Stimulated activated CD8-positive, alpha-beta memory T cell treated with anti-CD3 and anti-CD28 coated beads, Interleukin-15, amount 100 ng/mL, for 24 hours (primary cell): ENCODE measurements at places on chromosomes 2 and 18.

DNA sequence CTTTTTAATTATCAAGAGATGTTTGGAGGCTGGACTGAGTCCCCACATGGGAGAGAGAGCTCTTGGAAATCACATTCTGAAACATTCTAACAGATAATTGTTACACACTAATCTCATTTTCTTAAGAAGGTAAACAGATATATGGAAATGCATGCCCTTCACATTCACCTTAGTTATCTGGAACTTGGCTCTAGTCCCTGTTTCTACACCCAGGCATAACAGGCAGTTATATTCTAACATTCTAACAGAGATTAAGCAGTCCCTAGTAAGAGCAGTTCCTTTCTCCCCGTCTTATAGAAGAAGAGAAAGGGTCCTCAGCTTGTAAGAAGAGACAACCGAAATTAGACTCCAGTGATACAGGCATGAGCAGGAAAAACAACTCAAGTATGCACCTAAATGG is 385.4 kb downstream of the SOX11 start:
- no peak for DNase-seq

GRCh38 chr18:64886995-64887394 is 738.1 kb upstream of the LINC00305 start:
- DNase-seq = no peak

DNA sequence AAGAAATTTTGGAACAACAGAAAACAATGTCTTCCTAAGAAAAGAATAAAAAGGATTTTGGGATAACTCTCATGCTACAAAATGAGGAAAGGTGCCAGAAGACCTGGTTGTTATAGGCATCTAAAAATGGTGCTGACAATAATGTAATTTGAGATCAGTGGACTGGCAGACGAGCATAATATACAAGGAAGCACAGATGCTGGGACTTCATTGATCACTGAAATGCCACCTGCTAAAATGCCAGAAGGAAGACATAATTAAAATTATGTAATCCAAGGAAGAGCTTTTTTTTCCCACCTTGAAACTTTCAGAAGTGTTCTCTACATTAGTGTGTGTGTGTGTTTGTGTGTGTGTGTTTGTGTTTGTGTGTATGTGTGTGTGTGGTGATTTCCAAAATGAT is 535.9 kb downstream of the XIRP2 start:
- no peak for DNase-seq

DNA sequence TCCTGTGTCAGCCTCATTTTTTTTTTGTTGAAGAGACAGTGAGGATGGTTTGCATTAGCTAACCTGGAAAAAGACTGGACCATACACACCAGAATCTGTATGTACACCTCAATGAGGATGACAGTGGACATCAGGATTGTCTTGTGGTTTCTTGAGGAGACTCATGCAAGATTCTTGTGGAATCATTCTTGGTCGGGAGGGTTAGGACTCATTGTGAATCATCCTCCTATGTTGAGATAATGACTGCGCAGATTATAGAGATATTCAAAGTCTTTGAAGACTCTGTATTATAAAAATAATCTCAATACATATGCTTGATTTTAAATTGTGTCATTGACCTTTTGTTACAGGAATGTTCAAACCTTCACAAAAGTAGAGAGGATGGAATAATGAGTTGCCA is 49.1 kb upstream of the DOCK10 start:
- DNase-seq = no peak

- DNase-seq = no peak
Observed at GRCh38 chr18:63374540-63374939, 7.5 kb upstream of the KDSR start.

DNA sequence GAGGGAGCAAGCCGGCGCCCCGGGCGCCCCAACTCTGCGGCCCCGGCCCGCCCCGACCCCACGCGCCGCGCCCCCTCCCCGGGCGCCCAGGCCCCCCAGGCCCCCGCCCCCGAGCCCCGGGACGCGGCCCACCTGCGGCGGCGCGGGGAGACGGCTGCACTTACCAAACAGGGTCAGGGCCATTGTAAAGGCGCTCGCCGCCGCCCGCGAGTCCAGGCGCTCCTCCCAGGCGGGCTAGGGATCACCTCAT is 526 bp downstream of the CHN1 start:
- no peak for DNase-seq

- DNase-seq = no peak
Observed at GRCh38 chr2:171287611-171288010, 126.9 kb upstream of the TLK1 start.

DNA sequence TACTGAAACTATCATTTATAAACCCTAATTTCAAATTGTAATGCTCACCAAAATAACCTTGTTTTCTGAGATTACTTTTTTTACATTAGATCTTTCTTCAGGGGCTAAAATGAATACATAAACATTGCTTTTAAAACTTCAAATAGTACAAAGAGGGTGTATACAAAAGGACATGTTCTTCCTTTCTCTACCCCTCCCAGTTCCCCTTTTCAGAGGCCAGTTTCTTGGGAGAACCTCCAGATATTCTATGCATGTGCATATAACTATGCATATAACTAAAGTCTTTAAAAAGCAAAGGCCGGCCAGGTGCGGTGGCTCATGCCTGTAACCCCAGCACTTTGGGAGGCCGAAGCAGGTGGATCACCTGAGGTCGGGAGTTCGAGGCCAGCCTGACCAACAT is 10.6 kb upstream of the FAM117B start:
- DNase-seq = no peak

- no peak for DNase-seq
Observed at GRCh38 chr2:175442441-175442840, 260.9 kb upstream of the ATP5MC3 start.

DNA sequence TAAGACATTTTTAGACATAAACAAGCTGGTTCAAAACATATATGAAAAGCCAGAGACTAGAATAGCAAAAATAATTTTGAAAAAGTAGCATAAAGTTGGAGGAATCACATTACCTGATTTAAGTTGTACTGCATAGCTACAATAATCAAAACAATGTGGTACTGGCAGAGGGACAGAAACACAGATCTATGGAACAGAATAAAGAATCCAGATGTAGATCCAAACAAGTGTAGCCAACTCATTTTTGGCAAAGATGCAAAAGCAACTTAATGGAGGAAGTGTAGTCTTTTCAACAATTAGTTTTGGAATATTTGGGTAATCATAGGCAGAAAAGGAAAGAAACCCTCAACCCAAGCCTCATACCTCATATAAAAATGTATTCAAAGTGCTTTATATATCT is 278.7 kb upstream of the ZNF521 start:
- no peak for DNase-seq

GRCh38 chr18:27793013-27793785 is 383.7 kb downstream of the CDH2 start:
- DNase-seq = no peak

- no peak for DNase-seq
Observed at GRCh38 chr2:196927376-196928225, 1.1 kb upstream of the PGAP1 start.

GRCh38 chr18:1774261-1774660 is 797.0 kb downstream of the METTL4 start:
- DNase-seq = no peak

DNA sequence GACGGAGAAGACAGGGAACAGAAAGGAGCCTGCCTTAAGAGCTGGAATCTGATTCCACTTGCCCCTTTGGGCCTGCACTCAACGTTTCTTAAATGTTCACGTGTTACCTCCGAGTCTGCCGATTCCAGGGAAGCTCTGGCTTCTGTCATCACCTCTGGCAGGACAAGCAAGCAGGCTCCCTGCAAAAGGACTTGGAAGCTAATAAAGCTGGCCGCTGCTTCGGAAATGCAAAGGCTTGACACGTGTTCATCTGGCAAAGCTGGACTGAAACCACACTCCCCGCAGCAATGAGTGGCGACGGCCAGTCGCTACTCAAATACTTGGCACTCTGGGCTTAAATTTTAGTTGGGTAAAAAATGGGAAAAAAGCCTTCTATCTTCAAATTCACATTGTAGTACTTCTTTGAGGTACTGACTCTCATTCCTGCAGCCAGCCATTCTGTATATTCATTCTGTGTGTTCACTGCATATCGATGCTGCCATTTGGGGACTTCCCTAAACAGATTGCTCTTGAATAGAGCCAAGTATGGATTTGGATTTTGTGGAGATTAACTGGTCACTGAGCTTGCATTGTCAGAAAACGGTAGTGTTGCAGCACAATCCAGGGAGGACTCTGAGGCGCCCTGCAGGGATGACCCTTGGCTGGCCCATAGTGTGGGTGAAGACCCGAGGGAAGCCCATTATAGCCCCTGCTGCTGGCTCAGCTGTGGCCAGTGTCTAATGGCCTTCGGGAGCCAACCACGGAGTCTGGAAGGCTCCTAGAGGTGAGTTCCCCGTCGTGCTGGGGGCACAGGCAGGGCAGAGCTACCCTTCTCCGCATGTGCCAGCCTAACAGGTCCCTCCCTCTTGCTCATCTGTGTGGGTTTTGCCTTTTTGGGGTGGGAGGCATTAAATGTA is 231.5 kb downstream of the PRKCE start:
- no peak for DNase-seq

DNA sequence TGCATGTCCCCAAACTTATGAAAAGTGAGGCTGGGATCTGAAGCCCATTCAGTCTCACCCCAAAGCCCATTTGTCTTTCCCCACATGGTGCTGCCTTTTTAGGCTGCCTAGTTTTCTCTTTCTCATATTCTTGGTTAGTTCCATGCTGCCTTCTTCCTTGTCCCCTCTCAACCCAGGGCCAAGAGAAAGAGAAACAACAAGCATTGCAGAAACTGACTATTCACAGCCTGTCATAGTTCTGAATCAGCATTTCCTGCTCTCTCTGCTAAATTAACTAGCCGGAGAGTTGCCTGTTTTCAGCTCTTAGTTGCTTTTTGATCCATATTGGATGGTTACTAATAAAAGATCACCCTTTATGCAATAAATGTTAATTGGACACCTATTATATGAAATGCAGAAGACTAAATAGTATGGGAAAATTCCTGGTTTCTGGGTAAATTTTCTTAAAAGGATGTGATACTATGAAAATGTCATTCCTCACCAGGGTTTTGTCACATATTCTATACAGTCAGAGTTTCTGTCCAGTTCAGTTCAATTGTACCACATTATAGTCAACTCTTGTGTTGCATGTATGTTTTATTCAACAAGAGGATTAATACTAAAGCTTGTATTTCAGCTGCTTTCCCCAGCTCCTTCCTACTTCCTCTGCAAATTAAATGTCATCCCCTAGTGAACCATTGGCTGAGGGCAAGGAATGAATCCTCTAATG is 246.5 kb downstream of the GALR1 start:
- no peak for DNase-seq

GRCh38 chr2:69567157-69567908 is 76.2 kb downstream of the AAK1 start:
- DNase-seq = no peak

- peak; percentile 17 for DNase-seq
Observed at GRCh38 chr2:73070643-73071359, 711 bp downstream of the SFXN5 start.

DNA sequence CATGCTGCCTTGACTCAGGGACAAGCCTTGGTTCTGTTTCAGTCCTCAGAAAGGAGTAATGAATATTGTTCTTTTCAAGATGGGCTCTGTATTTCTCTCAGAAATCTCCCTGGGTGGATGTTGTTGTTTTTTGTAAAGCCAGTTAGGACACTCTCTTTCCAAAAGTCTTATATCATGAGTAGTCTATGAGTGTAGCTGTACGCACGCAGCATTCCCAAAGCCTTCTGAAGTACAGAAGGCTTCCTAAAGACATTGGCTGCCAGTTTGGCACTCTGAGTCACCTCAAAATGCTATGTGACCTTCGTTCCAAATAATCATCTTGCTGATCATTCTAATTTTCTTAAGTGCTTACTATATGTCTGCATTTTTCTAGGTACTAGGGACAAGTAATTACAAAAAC is 16.7 kb upstream of the GTF2A1L start:
- no peak for DNase-seq

GRCh38 chr2:239127513-239127912 is 273.3 kb downstream of the HDAC4 start:
- no peak for DNase-seq

DNA sequence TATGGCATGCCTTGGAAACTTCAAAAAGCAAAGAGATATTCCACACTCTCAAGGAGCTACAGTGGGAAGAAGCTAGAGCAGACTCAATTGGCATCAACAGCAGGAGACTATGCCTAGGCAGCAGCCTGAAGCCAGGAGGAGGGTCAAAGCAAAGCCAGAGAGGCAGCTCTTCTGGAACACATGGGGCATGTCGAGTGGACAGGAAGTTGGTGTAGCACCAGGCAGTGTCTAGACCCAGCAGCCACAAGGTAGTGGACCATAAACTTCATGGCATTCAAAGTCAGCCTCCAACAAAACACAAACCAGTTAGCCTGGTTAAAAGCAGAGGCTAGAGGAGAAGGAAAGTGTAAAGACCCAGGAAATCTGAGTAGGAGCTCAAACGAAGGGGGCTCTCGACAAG is 311.2 kb upstream of the PKDCC start:
- no peak for DNase-seq

DNA sequence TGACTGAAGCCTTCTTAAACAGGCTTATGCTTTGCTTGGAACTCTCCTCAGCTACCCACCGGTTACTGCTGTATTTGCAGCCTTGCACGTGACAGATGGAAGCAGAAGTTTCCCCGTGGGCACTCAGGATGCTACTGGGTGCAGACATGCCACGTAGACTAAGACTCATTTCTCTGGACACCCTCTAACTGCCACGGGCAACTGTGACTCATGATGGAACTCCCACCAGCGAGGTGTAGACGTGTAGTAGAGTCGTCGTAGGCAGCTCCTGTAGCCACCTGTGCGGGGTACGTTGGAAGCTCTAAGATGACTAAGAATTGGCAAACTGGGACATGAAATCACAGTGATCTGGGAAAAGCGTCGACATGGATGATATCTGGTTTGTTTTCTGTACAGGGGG is 27.5 kb downstream of the TSHZ1 start:
- DNase-seq = no peak

DNA sequence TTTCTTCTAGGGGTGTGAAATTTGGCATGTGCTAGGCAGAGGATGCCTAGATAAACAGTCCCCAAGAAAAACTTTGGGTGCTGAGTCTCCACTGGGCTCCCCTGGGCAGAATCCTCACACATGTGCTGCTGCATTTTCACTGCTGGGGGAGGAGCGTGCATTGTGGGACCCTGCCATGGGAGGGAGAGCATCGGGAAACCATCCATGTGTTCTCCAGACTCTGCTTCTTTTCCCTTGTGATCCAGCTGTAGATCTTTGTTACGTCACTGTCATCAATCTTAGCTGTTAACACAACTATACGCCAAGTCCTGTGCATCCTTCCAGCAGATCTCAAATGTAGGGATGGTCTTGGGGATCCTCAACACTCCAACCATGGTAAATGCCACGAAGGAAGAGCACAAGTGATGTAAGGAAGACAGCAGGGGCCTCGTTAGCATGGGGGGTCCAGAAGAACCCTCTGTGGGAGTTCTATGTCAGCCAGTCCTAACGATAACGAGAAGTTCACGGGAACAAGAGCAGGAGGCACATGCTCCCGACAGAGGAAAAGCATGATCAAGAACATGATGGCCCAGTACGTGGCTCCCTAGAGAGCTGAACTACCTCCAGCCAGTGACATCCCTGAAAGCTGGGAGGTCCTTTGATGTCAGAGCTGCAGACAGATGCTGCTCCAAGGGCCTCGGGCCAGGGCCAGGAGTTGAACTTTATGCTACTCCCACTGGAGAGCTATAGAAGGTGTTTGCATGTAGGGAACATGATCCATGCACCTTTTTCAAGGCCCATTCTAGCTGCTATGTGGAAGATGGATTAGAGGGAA is 41.1 kb upstream of the NPAS2 start:
- no peak for DNase-seq

- no peak for DNase-seq
Observed at GRCh38 chr2:171069286-171069956, 91.3 kb downstream of the TLK1 start.

- DNase-seq = no peak
Observed at GRCh38 chr2:11869391-11869991, 123.1 kb downstream of the LPIN1 start.

GRCh38 chr2:241134711-241135110 is 14.6 kb downstream of the PASK start:
- no peak for DNase-seq
